Tibial artery (tissue), 4 donors: ENCODE measurements at places on chromosomes 1 and 21.

DNA sequence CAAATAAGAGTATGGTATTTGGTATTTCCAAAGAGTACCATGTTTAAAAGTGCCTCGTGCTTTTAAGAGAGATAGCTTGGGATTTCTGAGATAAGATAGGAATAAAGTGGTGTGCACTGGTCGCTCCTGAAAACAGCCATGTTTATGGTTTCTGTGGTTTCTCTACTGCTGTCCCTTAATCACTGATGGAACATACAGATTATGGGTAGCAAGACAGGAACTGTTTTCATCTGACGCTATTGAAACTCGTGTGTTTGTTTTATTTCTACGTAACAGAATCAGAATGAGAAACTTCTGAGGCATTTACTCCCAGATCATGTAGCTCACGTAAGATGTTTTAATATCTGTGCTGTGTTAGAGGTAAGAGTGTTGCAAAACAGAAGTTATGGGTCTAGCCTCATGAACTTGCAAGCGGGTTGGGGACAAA is 126.0 kb downstream of the KIAA0319L start:
- no peak for DNase-seq

GRCh38 chr1:71618191-71618590 is 537.4 kb upstream of the ZRANB2 start:
- no peak for DNase-seq

GRCh38 chr1:87007323-87007722 is 92.9 kb downstream of the HS2ST1 start:
- DNase-seq = no peak

- DNase-seq = no peak
Observed at GRCh38 chr1:218499011-218499691, 154.0 kb downstream of the TGFB2 start.

GRCh38 chr1:210937846-210938245 is 196.1 kb downstream of the KCNH1 start:
- DNase-seq = no peak

- DNase-seq = no peak
Observed at GRCh38 chr1:200206340-200206739, 178.8 kb downstream of the NR5A2 start.

GRCh38 chr1:174748586-174748985 is 251.2 kb upstream of the CACYBP start:
- DNase-seq = no peak

DNA sequence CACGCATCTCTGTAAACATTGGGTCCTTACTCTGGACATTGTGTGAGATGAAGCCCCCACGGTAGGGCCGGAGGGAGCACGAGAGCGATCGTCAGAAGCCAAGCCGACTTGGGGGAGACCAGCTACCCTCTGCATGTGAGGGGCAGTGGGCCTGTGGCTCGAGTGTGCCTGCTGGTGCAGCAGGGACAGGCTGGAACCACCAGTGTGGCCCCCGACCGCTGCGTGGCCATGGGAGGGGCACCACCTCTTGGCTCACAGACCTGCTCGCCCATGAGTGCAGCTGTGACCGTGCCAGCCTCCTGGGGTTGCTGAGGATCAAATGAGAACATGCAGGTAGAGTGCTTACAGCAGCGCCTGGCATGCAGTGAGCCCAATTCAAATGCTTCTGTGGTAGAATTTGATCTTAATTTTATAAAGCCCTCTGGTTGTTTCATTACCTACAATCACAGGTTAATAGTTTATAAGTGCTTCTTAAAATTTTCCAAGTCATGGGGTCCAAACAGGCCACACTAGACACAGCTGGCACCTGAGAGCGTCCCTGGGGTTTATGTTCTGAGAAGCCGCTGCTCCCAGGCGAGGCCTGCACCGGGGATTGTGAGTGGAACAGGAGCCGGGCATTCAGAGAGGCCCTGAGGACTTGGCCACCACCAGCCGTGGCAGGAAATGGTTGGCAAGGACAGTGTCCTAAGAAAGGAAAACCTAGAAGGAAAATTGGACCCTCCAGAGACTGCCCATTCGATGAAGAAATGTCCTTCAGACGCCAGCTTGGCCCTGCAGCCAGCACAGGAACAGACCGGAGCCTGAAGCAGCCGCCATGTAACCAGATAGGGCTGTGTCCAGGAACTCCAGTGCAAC is 22.6 kb upstream of the ADARB1 start:
- DNase-seq = peak; percentile 90

- DNase-seq = no peak
Observed at GRCh38 chr1:81224222-81224621, 576.5 kb upstream of the ADGRL2 start.

DNA sequence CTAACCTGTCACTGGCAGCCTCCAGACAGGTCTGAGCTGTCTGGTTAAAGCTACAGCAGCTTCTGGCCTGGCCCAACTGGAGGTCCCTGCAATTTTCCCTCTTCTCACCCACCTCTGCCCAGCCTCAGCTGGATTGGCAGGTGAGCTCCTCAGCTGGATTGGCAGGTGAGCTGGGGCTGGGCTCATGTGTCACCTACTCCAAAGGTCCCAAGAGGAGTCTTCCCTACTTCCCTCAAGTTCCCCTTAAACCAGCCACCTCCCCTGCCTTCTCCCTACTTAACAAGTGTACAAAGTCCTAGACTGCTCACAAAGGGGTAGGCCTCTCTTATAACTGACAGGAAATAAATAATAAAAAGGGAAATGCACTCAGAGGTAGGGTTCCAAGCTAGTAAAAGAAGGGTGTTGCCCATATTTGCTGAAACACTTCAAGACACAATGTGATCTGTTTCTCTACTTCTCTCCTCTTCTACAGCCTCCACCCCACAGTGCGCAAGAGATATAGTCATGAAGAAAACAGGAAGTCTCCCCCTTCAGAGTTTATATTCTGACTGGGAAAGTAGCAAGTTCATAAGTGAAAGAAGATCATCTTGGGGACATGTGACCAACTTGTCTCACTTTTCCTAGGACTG is at the start of gene GPA33:
Gene GPA33 (minus strand): TSS at position 64 of the 629 bp plus-strand sequence. CDS start 90 bp downstream, outside the sequence.
- DNase-seq = no peak

DNA sequence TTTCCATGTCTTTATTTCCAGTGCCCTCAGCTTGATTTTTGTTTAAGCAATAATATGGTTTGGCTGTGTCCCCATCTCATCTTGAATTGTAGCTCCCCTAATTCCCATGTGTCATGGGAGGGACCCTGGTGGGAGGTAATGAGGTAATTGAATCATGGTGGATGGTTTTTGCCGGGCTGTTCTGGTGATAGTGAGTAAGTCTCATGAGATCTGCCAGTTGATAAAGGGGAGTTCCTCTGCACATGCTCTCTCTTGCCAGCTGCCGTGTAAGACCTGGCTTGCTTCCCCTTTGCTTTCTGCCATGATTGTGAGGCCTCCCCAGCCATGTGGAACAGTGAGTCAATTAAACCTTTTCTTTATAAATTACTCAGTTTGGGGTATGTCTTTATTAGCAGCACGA is 559.6 kb upstream of the ADAMTS5 start:
- no peak for DNase-seq

DNA sequence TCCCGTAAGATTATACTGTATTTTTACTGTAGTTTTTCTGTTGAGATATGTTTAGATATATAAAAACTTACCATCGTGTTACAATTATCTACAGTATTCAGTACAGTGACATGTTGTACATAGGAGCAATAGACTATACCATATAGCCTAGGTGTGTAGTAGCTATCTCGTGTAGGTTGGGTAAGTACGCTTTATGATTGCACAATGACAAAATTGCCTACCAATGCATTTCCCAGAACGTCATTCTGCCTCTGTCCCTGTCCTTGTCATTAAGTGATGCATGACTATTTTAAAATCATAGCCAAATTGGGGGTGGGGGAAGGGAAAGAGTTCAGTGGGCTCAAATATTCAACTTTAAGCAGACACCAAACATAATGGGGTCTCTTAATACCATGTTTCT is 233.8 kb upstream of the TMEM51 start:
- DNase-seq = no peak

GRCh38 chr1:233442026-233442780 is 114.7 kb downstream of the MAP3K21 start:
- no peak for DNase-seq

GRCh38 chr1:28836421-28836956 is 24.5 kb downstream of the OPRD1 start:
- DNase-seq = no peak

GRCh38 chr1:218383681-218384080 is 38.5 kb downstream of the TGFB2 start:
- DNase-seq = no peak

GRCh38 chr1:27658951-27659496 is 13.0 kb downstream of the IFI6 start:
- no peak for DNase-seq
